KBM-7 (cell line): ENCODE measurements at places on chromosomes 12 and 14.
A peak's percentile ranks its signal among the peaks of the same experiment; 100 is the strongest.

DNA sequence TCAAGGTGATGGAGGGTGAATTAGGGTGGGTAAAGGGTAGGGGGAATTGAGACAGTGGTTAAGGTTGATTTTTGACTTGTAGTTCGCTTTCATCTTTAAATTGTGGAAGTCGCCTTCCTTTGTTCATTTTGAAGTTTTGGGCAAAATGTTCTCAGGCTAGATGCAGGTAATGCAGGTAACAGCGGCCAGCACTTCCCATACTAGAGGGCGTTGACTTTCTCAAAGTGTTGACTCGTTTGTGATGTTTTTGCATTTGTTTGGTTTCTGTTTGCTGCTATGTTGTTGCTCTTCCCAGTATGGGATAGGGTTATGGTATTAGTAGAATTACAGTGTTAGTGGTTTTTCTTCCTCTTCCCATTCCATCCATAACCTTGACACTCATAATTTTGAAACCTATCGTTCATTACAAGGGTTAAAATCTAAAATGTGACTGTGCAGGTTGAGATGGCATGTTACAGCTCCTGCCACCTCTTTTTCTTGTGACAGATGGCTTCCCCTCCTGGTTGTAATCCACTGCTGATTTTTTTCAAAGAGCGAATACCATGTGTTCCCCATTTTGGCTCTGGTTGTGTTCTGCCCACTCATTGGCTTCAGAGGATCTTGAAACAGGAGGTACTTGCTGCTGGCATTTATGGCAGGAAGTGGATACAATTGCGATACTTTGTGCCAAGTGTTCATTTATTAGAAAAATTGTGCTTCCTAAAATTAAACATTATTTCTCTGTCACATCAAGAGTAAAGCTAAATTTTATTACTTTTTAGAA lies 57.1 kb downstream of the ERC1 start:
- peak; percentile 79 for DNase-seq

DNA sequence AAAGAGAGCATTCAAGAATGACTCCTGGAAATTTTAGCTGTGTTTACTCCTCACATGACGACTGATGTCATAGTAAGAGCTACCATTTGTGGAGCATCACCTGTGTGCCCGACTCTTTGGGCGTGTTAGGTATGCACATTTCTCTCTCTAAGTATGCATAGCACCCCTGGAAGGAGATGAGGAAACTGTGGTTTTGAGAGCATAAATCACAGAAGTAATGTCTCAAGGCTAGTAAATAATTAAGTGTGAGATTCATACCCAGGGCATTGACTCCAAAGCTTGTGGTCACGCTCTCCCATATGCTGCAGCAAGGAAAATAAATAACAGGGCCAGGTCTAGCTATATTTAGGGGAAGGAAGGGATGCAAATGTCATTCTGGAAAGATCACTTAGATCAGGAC lies 216.1 kb downstream of the SLC15A4 start:
- no peak for DNase-seq

DNA sequence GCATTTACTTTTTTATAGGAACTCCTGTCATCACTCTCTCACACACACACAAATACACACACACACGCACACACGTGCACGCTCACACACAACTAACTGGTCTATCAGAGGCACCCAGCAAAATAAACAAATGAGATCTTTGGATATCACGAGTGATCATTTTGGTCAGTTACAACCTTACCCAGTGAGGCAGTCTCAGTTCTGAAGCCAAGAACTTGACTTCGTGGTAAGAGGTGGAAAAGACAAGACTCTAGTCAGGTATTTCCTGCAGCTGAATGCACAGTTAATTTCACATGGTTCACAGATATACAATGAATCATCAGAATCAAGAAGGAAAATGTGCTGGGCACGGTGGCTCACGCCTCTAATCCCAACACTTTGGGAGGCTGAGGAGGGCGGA lies 39.4 kb downstream of the ATF7 start:
- DNase-seq = no peak

DNA sequence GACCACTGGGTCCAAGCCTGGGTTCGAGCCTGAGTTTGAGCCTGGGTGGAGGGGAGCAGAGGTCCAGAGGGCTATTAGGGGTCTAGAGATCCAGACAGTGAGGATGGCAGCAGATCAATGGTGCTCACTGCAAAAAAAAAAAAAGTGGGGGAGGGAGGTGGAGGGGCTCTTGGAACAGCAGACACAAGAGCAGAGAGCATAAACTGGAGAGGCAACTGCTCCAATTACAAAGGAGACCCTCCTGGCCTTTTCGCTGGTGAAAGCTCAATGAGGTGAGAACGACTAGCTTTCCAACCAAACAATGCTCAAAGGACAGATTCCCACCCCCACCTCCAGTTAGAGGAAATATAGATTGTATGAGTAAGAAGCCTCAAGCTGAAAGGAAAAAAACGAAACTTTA lies 124.2 kb upstream of the TSPAN8 start:
- no peak for DNase-seq

- DNase-seq = peak; percentile 48
Measured at GRCh38 chr14:42517806-42518500, 911.3 kb downstream of the LRFN5 start.

GRCh38 chr14:50059763-50060616 lies 56.4 kb downstream of the VCPKMT start:
- DNase-seq = peak; percentile 62

- DNase-seq = no peak
Measured at GRCh38 chr12:83321971-83322370, 635.3 kb downstream of the TMTC2 start.

DNA sequence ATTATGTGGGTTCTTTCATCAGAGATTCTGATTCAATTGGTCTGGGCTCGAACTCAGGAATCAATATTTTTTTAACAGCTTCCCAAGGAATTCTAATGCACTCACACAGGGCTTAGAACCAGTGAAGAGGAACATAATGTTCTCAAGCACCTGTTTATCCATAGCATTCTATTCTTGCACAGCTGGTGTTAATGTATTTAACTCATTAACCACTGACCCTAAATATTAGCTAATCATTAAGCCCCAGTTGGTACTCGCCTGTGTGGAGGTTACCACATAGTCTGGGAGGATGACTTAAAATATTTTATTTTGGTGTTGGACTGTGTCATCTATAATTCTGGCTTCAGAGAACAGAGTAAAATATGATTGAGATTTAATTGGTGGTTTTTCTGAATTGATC lies 45.3 kb downstream of the LRP6 start:
- no peak for DNase-seq

DNA sequence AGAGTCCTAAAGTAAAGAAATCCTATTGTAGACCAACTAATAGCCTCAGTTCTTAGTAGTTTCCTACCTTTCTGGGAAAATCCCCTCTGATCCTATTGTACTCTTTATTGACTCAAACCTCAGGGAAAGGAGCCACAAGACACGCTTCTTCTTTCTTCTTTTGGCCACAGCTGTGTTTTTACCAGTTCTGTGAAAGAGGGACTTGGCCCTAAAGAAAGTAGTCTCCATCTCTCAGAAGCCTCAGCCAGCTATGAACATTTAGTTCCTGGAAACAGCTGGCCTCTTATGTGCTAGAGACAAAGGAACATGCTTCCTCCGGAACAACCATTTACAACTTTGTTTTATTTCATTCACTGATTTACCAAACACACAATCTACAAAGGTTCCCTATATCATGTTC lies 66.1 kb upstream of the ARID2 start:
- DNase-seq = peak; percentile 57

DNA sequence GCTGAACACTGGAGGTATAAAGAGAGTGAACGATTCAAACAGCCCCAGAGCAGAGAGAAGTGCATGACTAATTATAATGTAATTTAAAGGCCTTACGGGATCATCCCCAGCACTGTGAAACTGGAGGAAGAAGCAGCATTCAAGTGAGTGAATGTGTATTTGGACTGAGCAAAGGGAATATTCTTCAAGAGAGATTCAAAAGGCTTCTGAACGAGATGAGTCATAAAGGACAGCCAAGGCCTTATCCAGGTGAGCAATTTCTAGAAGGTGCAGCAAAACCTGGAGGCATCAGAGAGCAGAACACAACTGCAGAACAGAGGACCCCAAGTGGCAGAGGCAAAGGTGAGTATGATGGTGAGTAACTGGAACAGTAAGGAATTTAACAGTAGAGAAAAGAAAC lies 127.2 kb downstream of the BCAT1 start:
- DNase-seq = no peak

DNA sequence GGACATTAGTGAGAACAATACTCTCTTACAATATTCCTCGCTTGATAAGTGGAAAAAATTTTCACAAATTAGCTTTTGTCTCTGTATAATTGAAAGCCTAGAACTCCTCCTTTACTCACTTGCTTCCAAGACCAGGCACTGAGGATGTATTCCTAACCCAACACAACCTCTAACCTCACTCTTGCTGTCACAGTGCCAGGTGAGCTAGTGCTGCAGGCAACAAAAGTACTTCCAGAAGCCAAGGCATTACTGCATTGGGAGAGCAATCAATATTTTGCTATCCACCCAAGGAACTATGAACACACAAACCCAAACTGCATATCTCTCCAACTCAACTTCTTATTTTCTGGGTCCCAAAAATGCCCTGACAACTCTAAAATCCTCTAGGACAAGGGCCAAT lies 1081.0 kb downstream of the VRK1 start:
- no peak for DNase-seq

DNA sequence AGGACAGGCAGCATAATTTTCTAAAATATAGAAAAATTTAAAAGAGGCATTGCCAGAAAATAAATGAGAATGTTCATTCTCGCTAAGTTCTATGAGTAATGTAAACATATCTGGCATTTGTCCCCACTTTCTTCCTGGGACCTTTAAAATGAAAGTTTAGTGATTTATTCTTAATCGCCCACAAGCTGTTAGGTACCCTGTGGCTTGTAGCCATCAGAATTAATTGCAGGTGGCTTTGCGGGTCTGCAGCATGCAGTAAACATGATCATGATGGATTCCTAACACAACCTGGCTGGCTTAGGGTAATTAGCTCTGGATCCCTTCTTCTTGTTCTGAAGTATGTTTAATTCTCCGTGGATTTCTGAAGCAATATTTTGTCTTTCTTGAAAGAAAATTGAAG lies 103.5 kb upstream of the FRMD6 start:
- DNase-seq = no peak

GRCh38 chr14:23580152-23580926 lies 1.7 kb upstream of the JPH4 start:
- no peak for DNase-seq

GRCh38 chr12:25806271-25806670 lies 152.2 kb upstream of the RASSF8 start:
- DNase-seq = no peak

DNA sequence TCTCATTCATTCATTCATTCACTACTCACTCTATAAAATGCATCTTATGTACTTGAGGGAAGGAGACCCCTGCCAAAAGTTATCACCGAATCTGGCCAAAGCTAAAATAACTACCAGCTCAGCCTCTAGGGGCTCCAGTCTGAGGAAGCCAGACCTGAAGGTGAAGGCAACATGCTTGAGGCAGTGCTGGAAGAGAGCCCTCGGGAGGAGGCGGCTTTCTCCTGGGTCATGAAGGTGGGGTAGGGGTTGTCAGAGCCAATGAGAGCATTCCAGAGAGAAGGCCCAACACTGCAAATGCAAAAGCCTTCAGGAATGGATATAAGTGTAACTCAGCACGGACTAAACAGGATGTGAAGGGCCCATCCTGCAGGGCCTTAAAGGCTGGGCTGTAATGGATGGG lies 62.4 kb downstream of the GSC start:
- no peak for DNase-seq

- no peak for DNase-seq
Measured at GRCh38 chr14:101200650-101201516, 297.4 kb upstream of the RTL1 start.

DNA sequence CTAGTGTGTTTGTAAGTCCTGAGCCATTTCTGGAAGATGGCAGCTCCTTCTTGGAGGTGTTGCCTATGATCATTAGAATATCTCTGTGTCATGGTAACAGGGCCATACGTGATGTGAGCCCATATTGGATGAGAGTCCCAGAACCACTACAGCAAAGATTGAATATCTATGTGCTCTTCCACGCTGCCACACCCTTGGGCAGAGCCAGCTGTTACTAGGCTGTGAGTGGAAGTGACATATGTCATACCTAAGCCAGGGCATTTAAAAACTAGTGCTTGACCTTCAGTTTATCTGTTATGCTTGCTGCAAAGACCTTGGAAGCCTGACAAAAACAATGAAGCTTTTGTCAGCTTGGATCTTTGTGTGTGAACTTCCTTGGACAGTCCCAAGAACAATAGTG lies 495.1 kb upstream of the CCDC196 start:
- DNase-seq = no peak

DNA sequence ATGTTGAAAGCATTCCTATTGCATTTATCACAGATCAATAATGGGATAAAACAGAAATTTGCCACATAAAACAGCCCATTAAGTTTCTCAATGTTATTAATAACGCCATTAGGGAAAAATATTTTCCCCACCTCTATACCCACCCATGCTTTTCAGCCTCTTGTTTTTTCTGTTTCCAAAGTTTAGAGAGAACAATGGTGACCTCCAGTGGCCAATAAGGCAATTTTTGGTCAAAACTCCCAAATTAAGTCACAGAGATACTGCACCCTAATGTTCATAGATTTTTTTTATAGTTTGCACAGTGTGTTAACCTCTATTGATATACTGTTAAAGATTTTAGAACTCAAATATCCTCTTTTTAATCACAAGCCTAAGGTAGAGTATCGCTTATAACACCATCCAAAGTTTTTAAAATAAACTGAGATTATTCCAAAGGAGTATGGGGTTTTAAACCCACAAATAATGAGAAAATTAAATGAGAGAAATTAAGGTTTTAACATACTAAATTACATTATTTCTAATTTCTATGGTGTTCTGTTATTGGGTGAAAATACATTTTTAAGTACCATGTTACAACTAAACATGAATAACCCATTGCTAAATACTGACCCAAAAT lies 184.7 kb upstream of the DCN start:
- DNase-seq = peak; percentile 28

GRCh38 chr12:89339526-89339925 lies 12.8 kb downstream of the DUSP6 start:
- DNase-seq = no peak
